ENCODE measurements at places on chromosomes 12 and 14.

- H3K27ac ChIP-seq, result no peak overlapping the region
- no peak for DNase-seq
- H3K4me3 ChIP-seq, result no peak overlapping the region
- no peaks in the 10 kb centered on the region for H3K36me3 ChIP-seq
- no peaks in the 10 kb centered on the region for H3K27me3 ChIP-seq
- no peaks in the 10 kb centered on the region for H3K4me1 ChIP-seq
Measured at GRCh38 chr12:5777451-5777850, 167.6 kb downstream of the ANO2 start.

DNA sequence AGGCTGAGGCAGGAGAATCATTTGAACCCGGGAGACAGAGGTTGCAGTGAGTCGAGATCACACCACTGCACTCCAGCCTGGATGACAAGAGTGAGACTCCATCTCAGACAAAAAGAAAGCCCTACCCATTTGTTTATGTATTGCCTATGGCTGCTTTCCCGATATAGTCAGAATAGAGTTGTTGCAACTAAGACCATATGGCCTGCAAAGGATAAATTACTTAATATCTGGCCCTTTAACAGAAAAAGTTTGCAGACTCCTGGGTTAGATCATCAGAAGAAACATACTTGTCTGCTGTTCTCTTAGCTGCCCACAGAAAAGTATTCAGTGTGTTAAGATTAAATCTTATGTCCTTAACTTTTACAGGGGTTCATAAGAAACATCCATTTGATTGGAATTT lies 122.4 kb upstream of the VASH1 start:
- no peak overlapping the region for H3K27ac ChIP-seq
- no peak overlapping the region for H3K4me3 ChIP-seq
- no peaks in the 10 kb centered on the region for H3K36me3 ChIP-seq
- no peak for DNase-seq

- H3K27me3 ChIP-seq, result no peaks in the 10 kb centered on the region
- no peak overlapping the region for H3K27ac ChIP-seq
- no peaks in the 10 kb centered on the region for H3K36me3 ChIP-seq
- H3K4me3 ChIP-seq, result no peak overlapping the region
- no peak for DNase-seq
Measured at GRCh38 chr14:58455593-58456265, 28.2 kb downstream of the KIAA0586 start.

DNA sequence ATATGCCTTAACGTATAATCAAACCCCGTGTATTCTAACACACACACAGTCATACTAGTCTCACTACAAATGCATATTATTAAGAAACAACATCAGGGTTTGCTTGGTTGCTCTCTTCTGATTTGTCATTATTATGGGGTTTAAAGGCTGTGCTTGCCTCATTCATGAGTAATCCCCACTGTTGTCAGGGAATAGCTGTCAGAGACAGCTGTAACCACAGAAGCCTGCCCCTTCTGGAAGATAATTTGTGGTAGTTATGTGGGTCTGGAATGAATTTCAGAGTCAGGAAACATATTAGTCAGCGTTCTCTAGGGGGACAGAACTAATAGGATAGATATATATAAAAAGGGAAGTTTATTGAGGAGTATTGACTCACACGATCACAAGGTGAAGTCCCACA lies 456.9 kb upstream of the TMEM132C start:
- H3K36me3 ChIP-seq, result no peaks in the 10 kb centered on the region
- H3K4me1 ChIP-seq, result no peaks in the 10 kb centered on the region
- no peak overlapping the region for H3K27ac ChIP-seq
- no peaks in the 10 kb centered on the region for H3K27me3 ChIP-seq
- no peak overlapping the region for H3K4me3 ChIP-seq
- no peak for DNase-seq

DNA sequence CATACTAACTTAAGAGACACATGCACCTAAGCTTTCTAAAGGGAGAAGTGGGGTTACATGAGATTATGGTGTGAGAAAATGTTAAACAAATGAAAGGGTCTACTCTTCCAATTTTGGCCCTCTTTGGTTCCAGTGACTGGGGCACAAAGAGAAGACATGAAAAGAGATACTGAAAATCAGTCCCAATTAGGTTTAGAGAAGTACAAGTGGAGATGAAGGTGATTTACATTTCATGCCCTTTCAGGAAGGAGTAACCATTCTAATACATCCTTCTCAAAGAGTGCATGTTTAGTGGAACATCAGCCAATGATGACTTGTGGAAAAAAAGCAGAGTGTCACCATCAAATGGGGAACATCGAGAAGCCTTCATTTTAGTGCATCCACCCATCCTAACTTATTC lies 14.4 kb downstream of the MGP start:
- no peaks in the 10 kb centered on the region for H3K27me3 ChIP-seq
- no peak for DNase-seq
- H3K27ac ChIP-seq, result no peak overlapping the region

DNA sequence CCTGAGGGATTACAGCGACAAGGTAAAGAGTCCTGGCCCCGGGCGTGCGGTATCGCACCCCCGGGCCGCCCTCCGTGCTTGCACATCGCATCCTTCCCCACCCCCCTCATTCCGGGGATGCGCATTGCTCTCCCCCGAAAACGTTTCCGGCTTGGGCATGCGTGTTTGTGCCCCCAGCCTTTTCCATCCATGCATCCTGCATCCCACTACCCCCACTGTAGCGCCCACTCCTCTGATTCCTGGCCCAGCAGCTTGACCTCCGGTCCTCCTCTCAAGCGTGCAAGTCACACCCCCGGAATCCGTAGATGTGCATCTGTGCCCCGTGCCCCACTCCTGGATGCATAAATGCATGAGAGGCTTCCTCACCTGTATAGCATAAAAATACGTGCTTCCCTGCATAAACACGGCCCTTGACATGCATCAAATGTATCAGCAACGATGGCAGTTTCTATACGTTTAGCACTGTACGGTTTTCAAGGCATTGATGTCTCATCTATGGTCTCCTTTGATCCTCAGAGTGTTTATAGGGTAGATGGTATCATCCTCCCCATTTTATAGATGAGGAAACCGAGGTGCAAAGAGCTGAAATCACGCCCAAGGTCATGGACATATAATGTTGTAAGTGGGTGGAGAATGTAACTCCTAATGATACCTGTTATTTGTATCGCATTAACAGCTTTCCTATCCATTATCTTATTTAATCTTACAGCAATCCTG lies 484 bp downstream of the RIC8B start:
- no peaks in the 10 kb centered on the region for H3K27me3 ChIP-seq
- H3K36me3 ChIP-seq, result no peaks in the 10 kb centered on the region
- peak overlapping the region; percentile 85 for H3K4me3 ChIP-seq
- no peaks in the 10 kb centered on the region for H3K4me1 ChIP-seq
- DNase-seq, result no peak
- peak overlapping the region; percentile 88 for H3K27ac ChIP-seq

DNA sequence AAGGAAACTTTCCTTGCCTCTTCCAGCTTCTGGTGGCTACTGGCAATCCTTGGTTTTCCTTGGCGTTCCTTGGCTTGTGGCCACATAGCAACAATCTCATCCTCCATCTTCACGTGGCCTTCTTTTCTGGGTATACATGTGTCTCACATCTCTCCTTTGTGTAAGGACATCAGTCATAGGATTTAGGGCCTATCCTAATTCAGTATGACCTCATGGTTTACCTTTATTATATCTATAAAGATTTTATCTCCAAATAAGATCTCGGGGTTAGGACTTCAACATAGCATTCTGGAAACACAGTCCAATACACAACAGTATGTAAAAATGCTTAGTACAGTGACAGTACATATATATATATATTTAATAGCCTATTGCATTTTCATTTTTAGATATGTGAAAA lies 58.4 kb upstream of the LRIG3 start:
- no peaks in the 10 kb centered on the region for H3K27me3 ChIP-seq
- H3K27ac ChIP-seq, result no peak overlapping the region
- H3K36me3 ChIP-seq, result no peaks in the 10 kb centered on the region
- no peaks in the 10 kb centered on the region for H3K4me1 ChIP-seq

DNA sequence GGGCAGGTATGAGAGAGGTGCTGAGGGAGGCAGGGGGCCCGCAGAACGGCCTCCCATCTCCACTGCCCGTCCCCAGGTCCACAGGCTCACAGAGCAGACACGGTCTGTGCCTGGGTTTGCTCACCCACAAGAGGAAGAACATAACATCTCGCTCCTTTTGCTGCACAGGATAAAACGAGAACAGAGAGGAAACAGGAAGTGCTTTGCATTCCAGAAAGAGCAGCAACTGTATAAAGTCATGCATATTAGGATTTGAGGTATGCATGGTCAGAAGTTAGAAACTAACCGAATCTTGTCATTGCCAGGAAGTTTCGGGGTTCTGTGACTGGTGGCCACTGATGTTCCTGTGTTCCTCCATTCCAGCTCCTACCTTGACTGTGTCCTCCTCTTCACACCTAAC lies 25.0 kb downstream of the NTF3 start:
- DNase-seq, result no peak
- no peak overlapping the region for H3K27ac ChIP-seq
- no peaks in the 10 kb centered on the region for H3K36me3 ChIP-seq
- H3K4me3 ChIP-seq, result no peak overlapping the region
- no peaks in the 10 kb centered on the region for H3K4me1 ChIP-seq

DNA sequence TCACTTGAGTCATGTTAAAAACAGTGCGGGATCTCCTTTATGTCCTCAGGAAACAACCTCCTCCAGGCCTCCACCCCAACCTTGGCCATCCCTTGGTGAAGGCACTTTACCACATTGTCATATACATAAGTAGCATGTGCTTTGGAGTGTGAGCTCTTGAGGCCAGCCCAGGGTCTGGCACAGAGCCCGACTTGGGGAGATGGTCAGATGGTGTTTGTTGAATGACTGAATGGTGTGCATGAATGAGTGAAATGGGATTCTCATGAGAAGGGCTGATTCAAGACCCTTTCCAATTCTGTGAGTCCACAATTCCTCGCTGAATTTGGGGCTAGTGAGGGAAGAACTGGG lies 52.9 kb upstream of the DLK1 start:
- no peak overlapping the region for H3K4me3 ChIP-seq
- no peaks in the 10 kb centered on the region for H3K27me3 ChIP-seq
- no peak for DNase-seq
- H3K36me3 ChIP-seq, result no peaks in the 10 kb centered on the region

DNA sequence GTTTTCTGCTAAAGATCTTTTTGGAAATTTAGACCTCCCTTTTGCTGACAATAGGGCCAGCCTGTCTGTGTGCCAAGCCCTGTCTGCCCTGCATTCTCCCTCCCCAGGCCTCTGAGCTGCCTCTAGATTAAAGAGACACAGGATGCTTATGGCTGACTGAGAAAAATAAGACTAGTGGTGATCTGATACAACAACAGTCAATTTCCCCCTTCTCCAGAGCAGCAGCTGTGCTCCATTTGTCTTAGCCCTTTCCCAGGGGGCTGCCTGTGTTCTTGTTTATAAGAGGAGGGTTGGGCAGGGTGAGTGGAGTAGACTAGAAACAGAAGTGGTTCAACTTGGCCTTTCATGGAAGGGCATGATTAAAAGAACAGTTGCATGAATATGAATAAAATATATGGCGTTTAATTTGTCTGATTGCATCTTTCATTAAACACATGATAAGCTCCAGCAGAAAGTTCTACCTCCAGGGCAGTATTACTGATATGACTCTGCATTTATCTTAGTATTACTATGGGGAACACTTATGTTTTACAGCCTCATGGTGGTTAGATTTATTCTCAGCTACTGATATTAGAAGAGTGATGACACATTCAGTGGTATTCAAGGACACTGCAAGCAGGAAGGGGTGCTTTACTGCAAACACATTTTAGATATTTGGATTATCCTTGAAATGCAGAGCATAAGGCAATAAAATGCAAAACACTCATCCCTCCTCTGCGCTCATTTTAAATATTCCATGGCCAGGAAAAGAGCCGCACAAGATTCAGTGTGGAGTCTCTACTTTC lies 150.2 kb upstream of the CLEC14A start:
- DNase-seq, result no peak
- no peak overlapping the region for H3K27ac ChIP-seq
- no peaks in the 10 kb centered on the region for H3K4me1 ChIP-seq

GRCh38 chr14:80208461-80208860 lies 2.8 kb downstream of the DIO2 start:
- no peak for DNase-seq
- no peaks in the 10 kb centered on the region for H3K27me3 ChIP-seq
- no peaks in the 10 kb centered on the region for H3K4me1 ChIP-seq
- H3K36me3 ChIP-seq, result no peaks in the 10 kb centered on the region
- H3K4me3 ChIP-seq, result no peak overlapping the region

DNA sequence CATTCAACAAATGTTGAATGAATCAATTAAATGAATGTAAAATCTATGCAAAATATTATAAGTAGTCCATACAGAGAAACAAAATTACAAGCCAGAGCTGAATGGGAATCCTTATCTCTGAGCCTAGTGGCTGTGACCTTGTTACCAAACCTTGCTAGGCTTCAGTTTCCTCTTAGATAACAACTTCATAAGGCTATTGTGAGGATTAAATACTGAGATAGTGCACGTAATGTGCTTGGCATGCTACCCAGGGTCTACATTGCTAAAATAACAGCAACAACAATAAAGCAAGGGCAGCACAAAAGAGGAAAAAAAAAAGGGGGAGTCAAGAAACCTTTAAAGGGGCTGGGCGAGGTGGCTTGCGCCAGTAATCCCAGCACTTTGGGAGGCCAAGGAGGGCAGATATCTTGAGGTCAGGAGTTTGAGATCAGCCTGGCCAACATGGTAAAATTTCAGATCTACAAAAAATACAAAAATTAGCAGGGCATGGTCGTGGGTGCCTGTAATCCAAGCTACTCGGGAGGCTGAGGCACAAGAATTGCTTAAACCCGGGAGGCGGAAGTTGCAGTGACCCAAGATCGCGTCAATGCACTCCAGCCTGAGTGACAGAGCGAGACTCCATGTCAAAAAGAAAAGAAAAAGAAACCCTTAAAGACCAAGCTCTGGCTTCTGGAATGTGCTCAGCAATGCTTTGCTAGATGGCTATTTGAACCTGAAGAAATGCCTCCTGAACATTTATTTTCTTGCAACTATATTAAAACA lies 14.1 kb downstream of the STAB2 start:
- H3K27me3 ChIP-seq, result no peaks in the 10 kb centered on the region
- no peak overlapping the region for H3K27ac ChIP-seq
- H3K36me3 ChIP-seq, result no peaks in the 10 kb centered on the region
- DNase-seq, result no peak
- no peak overlapping the region for H3K4me3 ChIP-seq
- H3K4me1 ChIP-seq, result no peaks in the 10 kb centered on the region

DNA sequence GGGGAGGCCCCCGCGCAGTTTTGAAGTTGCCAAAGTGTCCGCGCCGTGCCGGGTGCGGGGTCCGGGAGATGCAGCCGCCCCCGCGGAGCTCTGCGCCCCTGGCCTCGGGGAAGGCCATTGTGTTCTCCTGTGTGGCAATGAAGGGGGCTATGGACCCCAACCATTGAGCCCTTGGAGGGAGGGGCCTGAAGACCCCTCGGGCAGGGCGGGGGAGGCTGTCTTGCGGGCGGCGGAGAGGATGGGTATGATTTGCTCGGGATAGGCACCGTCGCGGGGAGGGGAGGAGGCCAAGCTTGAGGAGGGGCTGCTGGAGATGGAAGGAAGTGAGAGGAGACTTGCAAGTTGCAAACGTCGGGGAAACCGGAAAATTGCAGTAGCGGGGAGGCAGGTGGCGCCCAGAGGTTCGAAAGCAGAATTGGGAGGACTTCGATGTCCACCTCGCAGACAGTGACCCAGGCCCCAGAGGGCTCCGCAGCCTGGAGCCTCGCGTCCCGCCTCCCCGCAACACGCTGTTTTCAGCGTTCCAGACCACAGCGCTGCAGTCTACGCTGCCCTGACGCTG lies 25.4 kb downstream of the BCL11B start:
- H3K27ac ChIP-seq, result peak overlapping the region; percentile 22
- peak overlapping the region; percentile 17 for H3K4me3 ChIP-seq
- no peak for DNase-seq
